ENCODE measurements at places on chromosomes 3 and 15.

GRCh38 chr3:46378426-46378942, 7.7 kb downstream of the CCR5 start:
- no peak for DNase-seq

DNA sequence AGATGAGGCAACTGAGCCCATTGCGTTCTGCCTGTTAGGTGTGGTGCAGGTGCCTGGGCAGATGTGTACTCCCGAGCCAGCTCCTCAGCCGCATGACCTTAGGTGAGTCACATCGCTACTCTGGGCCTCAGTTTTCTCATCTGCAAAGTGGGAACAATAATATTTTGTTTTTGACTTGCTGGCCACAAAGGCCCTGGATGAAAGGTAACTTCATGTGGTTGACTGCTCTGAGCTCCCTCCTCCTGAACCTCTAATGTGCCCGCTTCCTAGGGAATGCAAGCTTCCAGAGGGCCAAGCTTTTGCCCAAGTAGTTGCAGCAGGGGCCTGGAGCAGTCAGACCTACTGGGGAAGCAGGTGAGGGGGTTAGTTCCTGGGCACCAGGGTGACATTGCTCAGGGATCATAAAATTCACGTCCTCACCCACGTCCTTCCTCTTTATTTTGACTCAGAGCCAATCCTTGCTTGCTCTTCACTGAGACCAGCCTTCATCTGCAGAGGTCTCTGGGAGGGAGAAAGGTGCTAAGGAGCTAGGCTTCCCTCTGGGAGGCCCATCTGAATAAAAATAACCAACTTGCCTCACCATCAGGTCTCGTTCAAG, 149.0 kb upstream of the TLE3 start:
- no peak for DNase-seq

DNA sequence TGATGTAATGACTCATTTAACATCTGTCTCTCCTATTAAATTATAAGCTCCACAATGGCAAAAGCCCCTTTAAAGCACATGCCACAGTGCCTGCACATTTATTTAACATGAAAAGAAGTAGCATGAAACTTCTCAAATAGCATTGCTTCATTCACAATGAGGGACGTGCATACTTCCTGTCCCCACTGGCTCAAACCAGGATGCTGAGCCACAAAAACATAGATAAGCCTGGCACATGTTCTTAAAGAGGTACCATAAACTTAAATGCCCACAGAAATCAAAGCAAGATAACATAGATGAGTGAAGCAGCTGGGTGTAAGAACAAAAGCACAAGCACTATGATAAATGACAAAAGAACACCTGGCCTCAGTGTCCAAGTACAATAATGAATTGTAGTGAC, 3.8 kb downstream of the TP53BP1 start:
- DNase-seq: no peak

DNA sequence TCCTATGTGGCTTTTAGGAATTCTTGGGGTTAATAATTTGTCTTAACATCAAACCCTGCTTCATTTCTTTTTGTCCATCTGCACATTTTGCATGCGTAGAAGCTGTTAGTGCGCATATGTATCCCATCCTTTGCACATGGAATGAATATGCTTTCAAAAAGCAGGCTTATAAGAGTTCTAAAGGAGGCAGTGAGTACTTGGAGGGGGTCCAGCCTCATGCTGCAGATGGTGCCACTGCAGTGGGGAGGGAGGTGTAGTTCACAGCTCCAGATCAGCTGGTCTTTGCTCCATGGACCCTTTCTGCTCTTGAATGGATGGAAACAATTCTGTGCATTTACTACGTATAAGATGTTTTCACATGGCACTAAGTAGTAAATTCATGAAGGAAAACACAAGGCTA, 20.7 kb upstream of the SSR3 start:
- DNase-seq: no peak

DNA sequence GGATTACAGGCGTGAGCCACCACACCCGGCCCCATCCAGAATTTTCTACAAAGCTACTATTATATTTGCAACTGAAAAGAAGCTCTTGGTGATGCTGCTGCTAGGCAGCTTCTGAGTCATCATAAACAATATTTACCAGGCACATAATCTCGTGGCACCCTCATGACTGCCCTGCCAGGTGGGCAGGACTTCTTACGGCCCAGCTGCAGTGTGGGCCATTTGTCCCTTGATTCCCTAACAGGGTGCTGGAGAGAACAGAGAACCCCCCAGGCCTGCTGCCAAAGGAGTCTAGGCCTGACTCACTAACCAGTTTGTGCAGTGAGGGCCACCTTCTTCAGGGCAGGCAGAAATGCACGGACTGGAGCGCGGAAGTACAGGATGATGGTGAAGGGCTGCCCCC, 4.9 kb downstream of the EPB42 start:
- no peak for DNase-seq

DNA sequence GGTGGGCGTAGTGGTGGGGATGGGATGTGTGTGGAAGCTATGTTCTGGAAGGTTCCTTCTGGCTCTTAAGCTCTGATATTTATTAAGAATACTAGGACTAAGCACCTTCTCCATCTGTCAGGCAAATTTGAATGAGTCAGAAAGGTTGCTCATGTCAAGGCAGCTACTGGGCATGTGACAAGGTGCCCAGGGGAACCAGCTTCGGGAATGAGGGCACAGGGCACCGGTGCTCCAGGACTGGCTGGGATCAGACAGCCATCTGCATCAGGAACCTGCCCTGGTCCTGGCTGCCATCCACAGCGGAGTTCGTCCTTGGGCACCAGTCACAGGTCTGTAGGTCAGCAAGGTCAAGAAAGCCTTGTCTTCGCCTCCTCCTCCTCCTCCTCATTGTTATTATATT, 32.5 kb downstream of the CA12 start:
- DNase-seq: no peak

GRCh38 chr3:107241217-107241616, 136.0 kb upstream of the CCDC54 start:
- DNase-seq: no peak

DNA sequence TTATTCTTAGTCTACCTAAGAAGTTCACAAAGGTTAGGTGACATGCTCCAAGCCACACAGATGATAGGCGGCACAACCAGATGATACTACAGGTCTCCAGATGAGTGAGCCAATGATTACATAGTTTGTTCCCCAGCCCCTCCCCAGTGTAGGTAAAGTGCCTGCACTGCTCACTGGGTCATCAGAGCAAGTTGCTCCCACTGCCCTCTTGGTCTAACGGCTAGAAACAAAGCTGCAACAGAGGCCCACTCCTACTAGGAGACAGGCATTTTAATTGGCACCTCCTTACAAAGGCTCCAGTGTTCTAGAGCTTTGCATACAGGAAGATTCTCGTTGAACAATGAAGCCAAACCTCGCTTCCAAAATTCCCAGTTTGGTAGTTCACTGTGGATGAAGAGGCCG, 47.3 kb downstream of the TMEM44 start:
- no peak for DNase-seq

- no peak for DNase-seq
Measured at GRCh38 chr15:101258238-101259144, 6.6 kb upstream of the CHSY1 start.

DNA sequence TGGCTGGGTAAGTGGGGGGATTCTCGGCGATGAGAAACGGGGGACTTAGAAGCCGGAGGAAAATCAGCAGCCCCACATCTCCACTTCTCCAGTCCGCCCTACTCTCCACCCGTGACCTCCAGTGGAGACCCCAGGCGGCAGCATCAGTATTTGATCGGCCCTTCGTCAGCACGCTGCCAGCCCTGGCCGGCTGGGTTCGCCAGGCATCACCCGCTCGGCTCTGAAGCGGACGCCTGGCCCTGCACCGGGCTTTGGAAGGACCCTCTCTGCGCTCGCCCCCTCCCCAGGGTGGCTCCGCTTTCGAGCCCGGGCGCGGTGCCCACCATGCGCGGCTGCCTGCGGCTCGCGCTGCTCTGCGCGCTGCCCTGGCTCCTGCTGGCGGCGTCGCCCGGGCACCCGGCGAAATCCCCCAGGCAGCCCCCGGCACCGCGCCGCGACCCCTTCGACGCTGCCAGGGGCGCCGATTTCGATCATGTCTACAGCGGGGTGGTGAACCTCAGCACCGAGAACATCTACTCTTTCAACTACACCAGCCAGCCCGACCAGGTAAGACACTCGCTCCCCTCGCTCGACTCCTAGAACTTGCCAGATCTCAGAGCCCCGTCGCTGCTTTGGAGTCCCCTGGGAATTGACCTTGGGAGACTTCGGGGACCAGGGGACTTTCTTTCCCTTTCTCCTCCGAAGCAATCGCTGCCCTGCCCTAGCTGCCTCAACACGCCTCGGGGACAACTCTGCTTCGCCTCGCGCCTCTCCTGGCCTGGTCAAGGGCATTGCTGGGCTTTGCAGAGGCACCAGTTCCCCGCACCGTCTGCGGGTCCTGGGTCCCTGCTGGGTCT, 561 bp downstream of the SIDT1 start:
- no peak for DNase-seq

Measured in activated CD8-positive, alpha-beta memory T cell treated with anti-CD3 and anti-CD28 coated beads for 1 hour (primary cell).